ENCODE measurements at places on chromosomes 16 and 17. TPM values are rescaled to one million over a fixed set of nuclear protein-coding genes. Genes with fewer than 3 reads are reported as not detected.

DNA sequence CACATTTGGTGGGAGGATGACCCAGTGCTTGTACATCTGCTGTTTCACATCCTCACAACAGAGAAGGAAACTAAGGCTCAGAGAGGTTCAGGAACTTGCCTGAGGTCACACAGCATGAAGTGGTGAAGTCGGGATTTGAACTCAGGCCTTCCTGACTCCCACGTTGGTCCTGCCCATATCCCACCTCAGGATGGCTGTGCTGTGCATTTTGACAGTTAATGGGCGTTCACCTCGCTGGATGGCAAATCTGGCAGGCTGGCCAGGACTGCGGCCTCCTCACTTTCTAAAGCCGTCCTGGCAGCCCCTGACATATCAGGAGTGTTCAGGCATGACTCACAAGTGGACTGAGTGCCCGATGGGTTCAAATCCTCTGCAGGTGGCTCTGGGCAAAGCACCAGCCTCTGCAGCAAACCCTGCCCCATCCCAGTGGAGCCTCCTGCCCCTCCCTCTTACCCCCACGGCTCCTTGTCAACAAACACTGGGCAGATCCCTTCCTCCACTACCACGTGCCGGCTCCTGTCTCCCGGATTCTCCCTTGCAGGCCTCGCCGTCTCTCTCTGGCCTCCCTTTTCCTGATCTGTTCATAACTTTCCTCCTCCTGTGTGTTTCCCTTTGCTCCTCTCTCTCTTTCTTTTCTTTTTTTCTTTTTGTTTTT lies 29.2 kb downstream of the SOCS3 start:
- no peaks in the 10 kb centered on the region for H3K27me3 ChIP-seq
- no peak for DNase-seq
- H3K36me3 ChIP-seq = no peaks in the 10 kb centered on the region
- H3K4me3 ChIP-seq = no peak overlapping the region
- H3K27ac ChIP-seq = no peak overlapping the region

KCNJ16 gene
- 0.05 TPM for total RNA-seq

- H3K4me1 ChIP-seq = peaks cover 24% of the 10 kb centered on the region
- no peaks in the 10 kb centered on the region for H3K36me3 ChIP-seq
- no peak overlapping the region for H3K4me3 ChIP-seq
- DNase-seq = no peak
Measured at GRCh38 chr17:15963670-15964110, 18.8 kb downstream of the ADORA2B start.

DNA sequence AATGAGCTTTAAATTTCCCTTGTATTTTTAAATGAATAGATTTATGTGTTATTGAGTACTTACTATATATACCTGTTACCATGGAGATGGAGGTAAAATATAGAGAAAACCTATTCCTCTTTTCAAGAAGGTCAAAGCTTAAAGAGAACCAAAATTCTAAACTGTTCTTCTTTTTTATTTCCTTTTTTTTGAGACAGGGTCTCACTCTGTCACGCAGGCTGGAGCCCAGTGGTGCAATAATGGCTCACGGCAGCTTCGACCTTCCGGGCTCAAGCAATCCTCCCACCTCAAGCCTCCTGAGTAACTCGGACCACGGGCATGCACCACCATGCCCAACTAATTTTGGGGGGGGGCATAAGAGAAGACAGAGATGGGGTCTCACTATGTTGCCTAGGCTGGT lies 25.0 kb upstream of the TMEM97 start:
- H3K36me3 ChIP-seq = no peaks in the 10 kb centered on the region
- H3K27ac ChIP-seq = no peak overlapping the region
- no peaks in the 10 kb centered on the region for H3K4me1 ChIP-seq

GRCh38 chr16:81265658-81266451 lies 27.4 kb downstream of the BCO1 start:
- DNase-seq = no peak
- no peak overlapping the region for H3K4me3 ChIP-seq
- H3K27me3 ChIP-seq = no peaks in the 10 kb centered on the region
- H3K36me3 ChIP-seq = no peaks in the 10 kb centered on the region

TEKT1 gene
- total RNA-seq = 0.05 TPM

DNA sequence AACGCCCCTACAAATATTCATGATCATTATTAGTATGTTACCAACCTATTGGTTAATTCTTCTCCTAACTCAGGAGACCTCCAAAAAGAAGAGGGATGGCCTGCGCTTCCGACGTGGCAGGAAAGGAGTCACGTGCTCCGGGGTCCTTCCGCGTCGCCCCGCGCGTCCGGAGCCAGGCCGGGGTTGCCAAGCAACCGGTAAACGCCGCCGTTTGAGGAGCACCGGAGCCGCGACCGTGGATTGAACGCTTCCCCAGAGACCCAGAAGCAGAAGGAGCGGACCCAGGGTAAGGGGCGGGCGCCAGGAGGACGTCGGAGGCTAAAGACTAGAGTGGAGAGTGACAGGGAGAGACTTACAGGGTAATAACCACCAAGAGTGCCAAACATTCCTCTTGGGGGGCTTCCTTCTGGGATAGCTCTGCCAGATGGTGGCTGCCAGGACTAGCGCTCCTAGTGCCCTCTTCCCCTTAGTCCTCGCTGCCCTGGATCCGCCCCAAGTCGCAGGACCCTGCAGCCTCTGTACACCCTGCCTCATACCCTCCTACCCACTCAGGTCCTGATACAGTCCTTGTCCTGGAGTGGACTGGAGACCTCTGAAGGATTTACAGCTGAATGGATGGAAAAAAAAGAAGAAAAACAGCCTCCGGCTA lies at the start of gene DNAI2:
DNAI2 (plus strand) TSS at position 175 of the 649 bp plus-strand sequence. CDS start 7,584 bp downstream, outside the sequence.
- no peaks in the 10 kb centered on the region for H3K27me3 ChIP-seq
- peaks cover 17% of the 10 kb centered on the region for H3K4me1 ChIP-seq
- no peaks in the 10 kb centered on the region for H3K36me3 ChIP-seq
- peak within 1 kb of the TSS; percentile 12 for H3K4me3 ChIP-seq
- no peak within 1 kb of the TSS for H3K27ac ChIP-seq

BTBD17 gene
- 0.05 TPM for total RNA-seq

KRT40 gene
- total RNA-seq = 0.09 TPM

CD300E gene
- total RNA-seq = 0.33 TPM

TP53TG3B gene
- not detected for total RNA-seq

SCN4A gene
- 0.19 TPM for total RNA-seq

Measured in thymus (tissue), 14 donors.